ENCODE measurements at places on chromosomes 1 and 21.

DNA sequence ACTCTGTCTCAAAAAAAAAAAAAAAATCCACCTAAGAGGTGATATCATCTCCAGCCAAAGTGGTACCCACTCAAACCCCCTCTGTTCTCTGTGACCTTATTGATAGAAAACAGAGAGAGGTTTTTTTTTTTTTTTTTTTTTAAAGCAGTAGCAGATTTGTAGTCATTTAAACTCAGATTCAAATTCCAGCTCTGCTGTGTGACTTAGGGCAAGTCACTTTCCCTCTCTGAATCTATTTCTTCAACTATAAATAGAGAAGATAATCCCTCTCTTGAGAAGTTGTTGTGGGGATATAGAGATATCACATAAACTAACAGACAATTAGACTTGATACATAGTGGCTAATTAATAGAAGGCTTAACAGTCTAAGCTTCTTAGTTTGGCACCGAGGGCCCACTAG is 48.4 kb downstream of the NKAIN1 start:
- no peak for DNase-seq

DNA sequence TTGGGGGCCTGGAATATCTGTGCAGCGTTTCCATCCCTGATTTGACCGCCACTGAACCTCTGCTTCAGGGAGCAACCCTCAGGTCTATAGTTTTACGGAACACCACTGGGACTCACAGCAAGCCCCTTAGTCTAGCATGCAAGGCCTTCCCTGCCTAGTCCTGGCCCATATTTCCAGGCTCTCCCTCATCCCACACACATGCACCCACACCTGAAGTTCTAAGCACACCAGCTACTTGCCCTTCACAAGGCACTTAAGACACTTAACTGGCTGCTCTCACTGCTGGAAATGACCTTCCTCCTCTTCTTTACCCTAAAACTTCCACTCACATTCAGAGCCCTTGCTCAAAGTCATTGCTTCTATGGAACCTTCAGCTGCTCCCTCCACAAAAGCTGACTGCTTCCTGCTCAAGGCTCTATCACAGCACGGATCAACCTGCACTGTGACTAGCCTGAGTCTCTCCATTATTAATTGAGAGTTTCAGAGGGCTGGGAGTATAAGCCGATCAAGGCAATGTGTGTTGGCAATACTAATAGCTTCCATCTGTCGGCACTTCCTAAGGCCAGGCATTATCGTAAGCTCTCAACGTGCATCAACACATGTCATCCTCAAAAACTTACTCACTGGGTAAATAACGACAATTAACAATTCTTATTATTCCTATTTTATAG is 84.3 kb downstream of the RRAGC start:
- DNase-seq: no peak

- no peak for DNase-seq
Measured at GRCh38 chr1:17452686-17453085, 13.2 kb upstream of the RCC2 start.

DNA sequence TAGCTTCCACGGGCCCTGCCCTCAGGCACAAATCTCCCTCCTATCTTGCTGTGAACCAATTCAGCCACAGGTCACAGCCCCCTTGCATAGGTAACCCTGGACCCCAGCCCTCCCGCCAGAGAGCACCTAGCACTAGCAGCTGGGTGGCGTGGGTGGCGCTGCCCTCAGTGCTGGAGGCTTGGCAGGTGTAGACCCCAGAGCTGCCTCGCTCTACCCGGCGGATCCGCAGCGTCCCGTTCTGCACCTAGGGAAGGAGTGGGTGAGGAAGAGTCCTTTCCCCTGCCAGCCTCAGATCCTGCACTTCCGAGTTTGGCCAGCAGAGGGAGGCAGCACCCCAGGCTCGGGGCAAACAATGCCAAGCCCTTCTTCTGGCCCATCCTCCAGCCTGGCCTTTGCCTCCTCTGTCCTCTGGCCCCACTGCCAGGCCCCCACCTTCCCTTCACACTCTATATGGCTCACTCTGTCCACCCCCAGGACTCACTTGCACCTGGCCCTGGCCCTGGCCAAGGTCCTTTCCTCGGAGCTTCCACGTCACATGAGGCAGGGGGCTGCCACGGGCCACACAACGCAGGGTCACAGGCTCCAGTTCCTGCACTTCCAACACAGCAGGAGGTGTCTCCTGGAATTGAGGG is 9.0 kb downstream of the IGSF9 start:
- DNase-seq: peak; percentile 63

DNA sequence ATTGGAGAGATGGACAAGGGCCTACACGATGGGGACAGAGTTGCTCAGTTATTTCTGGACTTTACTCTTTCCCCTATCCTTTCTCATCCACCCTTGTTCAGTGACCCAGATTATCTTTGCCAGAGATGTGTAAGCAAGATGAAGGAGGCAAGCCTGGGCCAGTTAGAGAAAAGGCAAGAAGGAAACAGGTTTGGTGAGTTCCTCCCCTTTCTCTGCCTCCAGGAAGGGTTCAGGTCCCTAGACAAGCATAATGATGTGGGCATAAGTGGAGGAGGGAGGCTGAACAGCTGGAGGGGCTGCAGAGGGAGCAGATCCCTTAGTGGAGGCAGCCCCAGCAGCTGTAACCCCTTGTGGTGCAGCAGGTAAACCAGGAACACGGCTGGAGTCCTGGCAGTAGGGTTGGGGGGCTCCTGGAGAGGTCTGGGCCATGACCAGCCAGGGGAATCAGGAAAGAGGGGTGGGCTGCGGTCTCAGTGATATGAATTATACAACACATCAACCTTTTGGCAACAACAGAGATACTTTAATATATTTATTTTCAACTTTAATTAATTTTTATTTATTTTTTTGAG is 9.2 kb upstream of the CDC42 start:
- no peak for DNase-seq

DNA sequence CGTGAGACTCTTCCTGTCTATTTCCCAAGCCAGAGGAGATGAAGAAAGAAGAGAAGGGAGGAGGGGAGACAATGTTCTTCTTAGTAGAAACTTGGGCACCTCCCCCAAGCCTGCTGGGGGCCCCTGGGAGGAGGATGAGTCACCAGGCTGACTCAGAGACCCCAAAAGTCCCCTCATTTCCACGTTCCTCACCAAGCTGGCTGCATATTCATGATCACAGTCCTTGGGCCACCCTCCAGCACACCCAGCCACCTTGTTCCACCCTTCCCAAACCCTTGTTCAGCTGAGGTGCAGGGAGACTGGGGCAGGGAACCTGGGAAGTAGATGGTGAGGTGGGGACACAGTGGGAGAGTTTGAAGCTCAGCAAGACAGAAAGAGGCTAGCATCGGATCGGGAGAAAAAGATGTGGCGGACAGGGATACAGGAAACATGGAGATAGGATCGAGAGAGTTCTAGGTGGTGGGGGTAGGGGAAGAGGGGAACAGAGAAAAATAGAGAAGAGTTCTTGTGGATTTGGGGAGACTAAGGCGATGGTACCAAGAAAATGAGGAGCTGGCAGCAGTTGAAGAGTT is 712 bp downstream of the RAB13 start:
- no peak for DNase-seq

DNA sequence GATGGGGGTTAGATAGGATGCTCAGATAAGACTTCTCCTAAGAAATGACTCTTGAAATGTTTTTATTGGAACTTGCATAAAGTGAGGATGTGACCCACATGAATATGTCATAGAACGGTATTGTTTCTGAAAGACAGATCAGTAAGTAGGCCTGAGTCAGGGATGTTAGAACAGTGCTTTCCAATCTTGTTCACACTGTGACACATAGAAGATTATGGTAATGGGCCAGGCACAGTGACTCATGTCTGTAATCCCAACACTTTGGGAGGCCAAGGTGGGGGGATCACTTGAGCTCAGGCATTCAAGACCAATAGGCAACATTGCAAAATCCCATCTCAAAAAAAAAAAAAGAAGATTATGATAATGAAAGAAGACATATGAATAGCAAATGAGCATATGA is 32.9 kb downstream of the FMO4 start:
- no peak for DNase-seq

GRCh38 chr1:109115685-109116084 is 1.8 kb downstream of the ELAPOR1 start:
- DNase-seq: no peak

GRCh38 chr1:162175379-162176081 is 106.0 kb downstream of the NOS1AP start:
- DNase-seq: no peak

DNA sequence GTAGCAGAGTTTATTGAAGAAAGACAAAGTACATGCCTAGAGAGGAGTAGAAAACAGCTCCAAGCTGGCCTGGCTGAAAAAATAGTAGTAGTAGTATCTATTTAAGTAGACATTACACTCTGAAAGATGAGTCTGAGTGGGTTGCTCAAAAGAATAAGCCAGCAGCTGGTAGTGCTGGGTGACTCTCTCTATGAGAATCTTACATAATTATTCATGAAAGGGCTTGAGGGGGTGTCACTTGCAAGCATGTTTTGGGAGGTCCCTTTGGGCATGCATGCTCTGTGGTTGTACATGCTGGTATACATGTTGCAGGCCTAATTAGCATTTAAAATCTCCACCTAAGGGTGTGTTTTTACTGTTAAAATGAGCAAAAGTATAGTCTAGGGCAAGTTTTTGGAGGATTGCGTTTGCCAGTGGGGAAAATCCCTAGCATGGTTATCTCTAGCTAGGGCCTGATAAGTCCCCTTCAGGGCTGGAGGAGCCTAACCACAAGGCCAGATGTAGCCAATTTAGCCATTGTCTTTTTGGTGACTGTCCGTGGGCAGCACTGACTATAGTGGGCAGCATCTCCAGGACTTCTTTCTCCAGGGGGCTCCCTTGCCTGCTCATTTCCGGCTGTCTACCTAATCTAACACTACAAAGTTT is 11.0 kb upstream of the FCGR2A start:
- DNase-seq: no peak

DNA sequence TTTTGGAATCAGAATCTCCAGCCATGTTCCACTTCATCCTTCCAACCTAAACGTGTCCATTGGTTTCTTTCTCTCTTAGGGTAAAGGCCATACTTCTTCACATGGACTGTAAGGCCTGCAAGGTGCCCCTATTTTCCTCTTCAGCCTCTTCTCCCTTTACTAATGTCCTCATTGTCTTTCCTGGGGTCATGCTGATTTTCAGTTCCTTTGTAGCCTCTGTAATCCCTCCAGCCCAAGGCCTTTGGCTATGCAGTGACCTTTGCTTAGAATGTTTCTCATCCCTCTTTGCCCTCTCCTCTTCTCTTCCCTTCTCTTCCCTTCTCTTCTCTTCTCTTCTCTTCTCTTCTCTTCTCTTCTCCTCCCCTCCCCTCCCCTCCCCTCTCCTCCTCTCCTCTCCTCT is 112.5 kb downstream of the SPATA46 start:
- no peak for DNase-seq

DNA sequence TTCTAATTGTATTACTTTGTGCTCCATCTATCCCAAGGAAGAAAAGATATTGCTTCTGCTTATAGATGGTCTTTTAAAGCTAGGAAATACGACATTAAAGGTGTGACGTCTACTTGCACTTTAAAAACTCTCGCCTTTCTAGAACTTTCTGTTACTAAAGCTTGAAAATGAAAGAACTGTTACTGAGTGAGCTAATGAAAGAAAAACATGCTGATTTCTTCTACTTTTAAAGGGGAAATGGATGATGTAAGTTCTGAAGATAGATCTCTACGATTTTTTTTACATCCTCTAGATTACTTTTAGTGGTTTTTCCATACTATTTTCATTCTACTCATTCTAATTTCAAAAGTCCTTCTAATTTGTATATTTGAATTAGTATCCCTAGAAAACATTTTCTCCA is 387.5 kb downstream of the USP25 start:
- no peak for DNase-seq

DNA sequence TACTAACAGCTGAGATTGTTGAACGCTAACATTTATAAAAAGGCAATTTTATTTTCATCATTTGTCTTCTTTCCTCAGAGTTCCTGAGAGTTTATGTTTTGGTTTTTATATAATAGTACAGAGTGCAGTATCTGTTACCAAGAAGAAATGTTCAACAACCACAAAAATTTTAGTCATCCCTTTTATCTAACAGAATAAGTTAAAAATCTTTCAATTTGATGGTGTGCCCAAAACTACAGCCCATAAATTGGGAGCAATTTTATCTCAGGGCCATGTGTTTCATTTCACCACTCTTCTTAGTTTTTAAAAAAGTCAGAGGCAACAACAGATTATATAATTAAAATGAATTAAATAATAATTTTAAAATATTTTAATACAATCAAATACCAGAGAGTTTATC is 37.1 kb downstream of the NEXN start:
- DNase-seq: no peak

DNA sequence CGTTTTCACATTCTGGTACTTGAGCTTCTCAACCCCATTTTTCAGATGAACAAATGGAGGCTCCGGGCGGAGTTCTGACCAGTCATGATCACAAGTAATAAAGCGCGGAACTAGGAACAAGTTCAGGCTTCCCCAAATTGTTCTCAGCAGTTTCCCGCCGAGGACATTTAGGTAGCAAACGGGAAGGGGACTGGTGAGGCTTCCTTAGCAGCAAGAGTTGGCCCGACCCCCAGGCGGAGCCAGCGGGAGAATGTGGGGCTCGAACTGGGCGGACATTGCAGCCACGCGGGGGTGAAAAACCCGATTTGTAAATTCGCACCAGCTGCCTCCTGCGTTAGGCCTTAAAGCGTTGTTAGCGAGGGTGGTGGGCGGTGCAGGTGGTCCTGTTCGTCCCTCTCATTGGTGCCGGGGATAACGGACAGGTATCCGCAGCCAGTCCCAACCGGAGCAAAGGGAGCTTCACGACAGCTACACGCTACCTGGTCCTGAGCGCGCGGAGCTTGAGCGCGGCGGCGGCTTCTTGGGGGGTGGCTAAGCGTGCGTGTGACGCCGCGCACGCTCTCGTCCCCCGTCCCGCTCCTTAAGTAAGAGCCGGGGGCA is 15.3 kb downstream of the SEMA6C start:
- DNase-seq: no peak

DNA sequence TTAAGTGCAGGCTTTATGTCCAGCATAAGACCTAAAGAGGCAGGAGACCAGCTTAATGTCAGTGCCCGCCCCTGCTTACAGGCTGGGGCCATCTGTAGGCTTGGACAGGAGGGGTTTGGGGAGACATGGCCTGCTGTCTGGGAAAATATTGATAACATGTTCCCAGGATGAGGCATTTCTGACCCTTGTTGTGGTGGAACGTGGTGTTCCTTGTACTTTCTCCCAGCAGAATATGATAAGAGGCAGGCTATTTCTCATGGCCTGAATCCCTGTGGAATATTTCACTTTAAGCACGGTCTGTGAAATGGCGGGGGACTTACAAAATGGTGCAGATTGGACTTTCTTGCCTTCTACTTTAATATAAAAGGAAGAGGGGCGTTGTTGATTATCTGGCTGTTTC is 41.9 kb upstream of the PLA2G5 start:
- DNase-seq: no peak

- DNase-seq: no peak
Measured at GRCh38 chr1:165927169-165927568, 99.8 kb downstream of the UCK2 start.

DNA sequence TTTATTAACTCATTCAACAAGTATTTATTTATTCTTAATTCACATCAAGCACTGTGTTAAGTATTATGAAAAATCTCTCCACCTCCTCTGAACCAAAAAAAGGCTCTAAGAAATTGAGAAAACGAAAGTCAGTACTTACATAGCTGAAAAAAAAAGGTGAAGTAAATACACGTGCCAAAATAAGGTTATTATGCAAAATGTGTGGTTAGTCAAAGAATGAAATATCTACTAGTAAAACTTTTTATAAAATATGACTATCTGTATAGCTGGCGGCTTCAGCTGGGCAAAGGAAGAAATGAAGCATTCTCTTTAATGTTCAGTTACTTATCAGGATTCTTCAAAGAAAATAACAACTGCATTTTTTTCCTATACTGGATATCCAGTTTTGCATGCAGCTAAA is 35.5 kb upstream of the ASPM start:
- no peak for DNase-seq

Data from GDM1 (cell line).